Endodermal cell (in vitro differentiated cells): ENCODE measurements at places on chromosomes 7 and 10. TPM values are rescaled to one million over a fixed set of nuclear protein-coding genes. Genes with fewer than 3 reads are reported as not detected.
A peak's percentile ranks its signal among the peaks of the same experiment; 100 is the strongest.

Gene EN2
- not detected in 3 replicates for total RNA-seq

Gene GIMAP6
- total RNA-seq = not detected in 3 replicates

Gene SUN3
- not detected in 3 replicates for total RNA-seq

Gene ABI1
- 38.7 and 42.2 TPM in 2 replicates for total RNA-seq

Gene GRM3
- total RNA-seq = 0.16 to 0.91 TPM (median 0.29 TPM) in 3 replicates

GRCh38 chr7:104230606-104231005 lies 22.8 kb upstream of the ORC5 start:
- H3K27ac ChIP-seq = no peak overlapping the region
- H3K4me3 ChIP-seq = no peak overlapping the region
- no peaks in the 10 kb centered on the region for H3K36me3 ChIP-seq
- H3K27me3 ChIP-seq = no peaks in the 10 kb centered on the region

GRCh38 chr7:34567906-34568305 lies 90.1 kb upstream of the NPSR1 start:
- H3K27ac ChIP-seq = no peak overlapping the region
- no peak for DNase-seq
- H3K4me1 ChIP-seq = peaks cover 3% of the 10 kb centered on the region
- no peaks in the 10 kb centered on the region for H3K36me3 ChIP-seq
- H3K27me3 ChIP-seq = no peaks in the 10 kb centered on the region

DNA sequence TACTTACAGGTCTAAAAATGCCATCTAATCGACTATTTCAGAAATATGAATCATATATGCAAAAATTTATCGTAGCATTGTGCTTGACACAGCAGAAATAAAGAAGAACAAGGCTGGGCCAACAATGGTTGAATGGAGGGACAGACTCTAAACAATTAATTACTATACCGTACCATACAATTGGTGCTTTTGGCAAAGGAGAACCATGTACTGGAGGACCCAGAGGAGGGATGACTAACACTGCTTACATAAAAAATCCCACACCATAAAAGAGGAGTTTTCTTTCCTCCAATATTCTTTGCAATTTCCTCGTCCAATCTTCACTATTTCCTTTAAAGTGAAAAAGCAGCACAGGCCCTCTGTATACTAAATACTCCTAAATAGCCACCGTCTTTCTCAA lies 94.1 kb downstream of the SGMS1 start:
- H3K36me3 ChIP-seq = no peaks in the 10 kb centered on the region
- peaks cover 9% of the 10 kb centered on the region for H3K4me1 ChIP-seq
- H3K27me3 ChIP-seq = peaks cover 10% of the 10 kb centered on the region

DNA sequence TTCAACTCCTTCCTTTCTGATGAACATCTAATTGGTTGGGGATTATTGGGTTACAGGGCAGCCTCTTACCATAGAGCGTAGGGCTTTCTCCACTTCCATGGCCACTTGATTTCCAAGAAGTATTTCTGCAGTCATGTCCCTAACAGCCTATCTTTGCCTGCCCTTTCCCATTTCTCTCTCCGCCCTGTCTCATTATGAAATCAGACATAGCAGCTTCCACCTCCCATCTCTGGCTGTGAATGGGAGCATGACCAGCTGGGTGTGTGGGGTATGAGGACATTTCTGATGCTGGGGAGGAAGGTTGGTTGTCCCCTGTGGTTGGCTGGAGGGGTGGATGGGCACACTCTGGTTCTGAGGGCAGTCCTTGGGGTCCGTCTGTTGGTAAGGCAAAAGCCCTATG lies 41.2 kb downstream of the ADCYAP1R1 start:
- H3K4me3 ChIP-seq = no peak overlapping the region
- no peaks in the 10 kb centered on the region for H3K4me1 ChIP-seq
- no peak for DNase-seq
- H3K36me3 ChIP-seq = no peaks in the 10 kb centered on the region

DNA sequence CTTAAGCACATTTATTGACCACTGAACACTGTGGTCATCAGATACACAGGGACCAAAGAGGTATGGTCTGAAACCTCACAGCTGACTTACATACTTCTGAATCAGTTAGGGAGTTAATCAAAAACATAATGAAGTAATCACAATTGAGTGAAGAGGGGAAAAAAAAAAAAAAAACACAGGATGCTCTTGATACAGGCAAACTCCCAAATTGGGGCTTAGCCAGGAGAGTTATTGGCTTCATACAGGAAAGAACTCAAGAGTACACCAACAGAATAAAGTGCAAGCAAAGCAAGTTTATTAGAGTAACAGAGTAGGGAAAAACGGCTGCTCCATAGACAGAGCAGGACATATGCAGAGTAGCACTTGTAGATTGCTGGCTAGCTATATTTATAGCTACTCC lies 917.0 kb downstream of the CNTNAP2 start:
- no peaks in the 10 kb centered on the region for H3K36me3 ChIP-seq
- H3K4me1 ChIP-seq = no peaks in the 10 kb centered on the region
- no peak overlapping the region for H3K27ac ChIP-seq
- no peak for DNase-seq

DNA sequence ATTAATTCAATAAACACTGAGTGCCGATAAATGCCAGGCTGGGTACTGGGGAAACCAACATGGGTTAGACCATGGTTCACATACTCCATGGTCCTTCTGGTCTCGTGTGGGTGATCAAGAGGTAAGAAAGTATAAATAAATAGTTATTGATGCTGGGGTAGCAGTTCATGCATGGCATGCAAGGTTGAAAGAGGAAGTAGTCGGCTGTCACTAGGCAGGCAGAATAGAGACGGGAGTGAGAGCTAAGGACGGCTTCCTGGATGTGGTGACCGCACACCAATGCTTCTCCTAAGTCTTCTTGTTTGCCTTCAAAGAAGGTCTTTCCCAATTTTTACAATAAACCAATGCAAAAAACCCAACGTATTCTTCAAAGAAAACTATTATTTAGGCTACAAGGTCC lies 208.6 kb downstream of the ADAM12 start:
- DNase-seq = no peak
- H3K27ac ChIP-seq = no peak overlapping the region
- H3K36me3 ChIP-seq = no peaks in the 10 kb centered on the region
- H3K27me3 ChIP-seq = no peaks in the 10 kb centered on the region

DNA sequence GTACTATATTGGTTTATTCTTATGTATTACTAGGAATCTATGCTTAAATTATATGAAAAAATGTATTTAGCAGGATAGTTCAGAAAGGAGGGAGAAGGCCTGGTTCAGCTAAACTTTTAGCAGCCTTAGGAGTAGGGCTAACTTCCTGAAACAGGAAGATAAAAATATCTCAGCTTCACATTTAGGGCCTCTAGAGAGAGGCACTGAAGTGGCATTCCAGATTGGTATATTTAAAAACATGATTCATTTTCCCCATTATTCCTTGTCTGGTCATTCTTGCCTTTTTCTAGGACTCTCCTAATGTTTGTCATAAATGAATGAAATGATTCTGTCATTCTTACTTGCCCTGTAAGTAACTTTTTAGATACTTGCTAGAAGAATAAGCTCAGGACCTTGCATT lies 63.0 kb upstream of the CYP26C1 start:
- H3K4me3 ChIP-seq = no peak overlapping the region
- no peaks in the 10 kb centered on the region for H3K27me3 ChIP-seq
- DNase-seq = no peak

- no peak overlapping the region for H3K4me3 ChIP-seq
- H3K4me1 ChIP-seq = no peaks in the 10 kb centered on the region
- DNase-seq = peak; percentile 59
- H3K27me3 ChIP-seq = no peaks in the 10 kb centered on the region
- peaks cover 33% of the 10 kb centered on the region for H3K36me3 ChIP-seq
Measured at GRCh38 chr7:8035647-8036518, 67.3 kb downstream of the GLCCI1 start.

DNA sequence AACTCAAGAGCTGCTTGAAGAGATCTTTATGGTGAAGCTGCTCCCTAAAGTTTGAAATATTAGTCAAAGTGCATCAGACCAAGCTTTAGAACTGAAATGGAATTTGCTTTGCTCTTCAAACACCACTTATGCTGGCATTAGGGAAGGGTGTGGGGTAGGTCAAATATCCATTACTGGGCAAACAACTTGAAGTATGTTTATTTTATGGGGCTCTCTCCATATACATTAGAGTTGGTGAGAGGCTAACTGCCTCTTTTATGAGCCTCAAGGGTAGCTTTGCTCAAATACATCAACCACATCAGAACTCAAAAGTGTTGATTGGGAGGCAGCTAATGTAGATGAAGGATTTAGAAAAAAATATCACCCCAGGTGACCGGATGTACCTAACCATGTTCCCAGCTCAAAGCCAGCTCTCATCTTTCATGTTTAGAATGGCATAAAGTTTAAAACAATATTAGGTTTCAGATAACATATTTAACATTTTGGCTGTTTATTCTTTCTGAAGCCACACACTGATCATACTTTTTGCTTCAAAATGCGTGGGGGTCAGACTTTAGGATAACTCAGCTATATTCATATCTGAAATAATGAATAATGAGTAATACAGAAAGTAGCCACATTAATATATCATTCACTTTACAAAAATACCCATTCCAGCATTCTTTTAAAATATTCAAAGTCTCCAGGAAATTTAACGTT lies 318.6 kb downstream of the PTEN start:
- no peaks in the 10 kb centered on the region for H3K4me1 ChIP-seq
- no peaks in the 10 kb centered on the region for H3K36me3 ChIP-seq
- DNase-seq = no peak

GRCh38 chr10:132538790-132539421 lies 1.3 kb downstream of the INPP5A start:
- H3K27me3 ChIP-seq = no peaks in the 10 kb centered on the region
- DNase-seq = no peak
- H3K4me3 ChIP-seq = peak overlapping the region; percentile 90
- H3K4me1 ChIP-seq = peaks cover 2% of the 10 kb centered on the region
- H3K27ac ChIP-seq = no peak overlapping the region
- no peaks in the 10 kb centered on the region for H3K36me3 ChIP-seq

DNA sequence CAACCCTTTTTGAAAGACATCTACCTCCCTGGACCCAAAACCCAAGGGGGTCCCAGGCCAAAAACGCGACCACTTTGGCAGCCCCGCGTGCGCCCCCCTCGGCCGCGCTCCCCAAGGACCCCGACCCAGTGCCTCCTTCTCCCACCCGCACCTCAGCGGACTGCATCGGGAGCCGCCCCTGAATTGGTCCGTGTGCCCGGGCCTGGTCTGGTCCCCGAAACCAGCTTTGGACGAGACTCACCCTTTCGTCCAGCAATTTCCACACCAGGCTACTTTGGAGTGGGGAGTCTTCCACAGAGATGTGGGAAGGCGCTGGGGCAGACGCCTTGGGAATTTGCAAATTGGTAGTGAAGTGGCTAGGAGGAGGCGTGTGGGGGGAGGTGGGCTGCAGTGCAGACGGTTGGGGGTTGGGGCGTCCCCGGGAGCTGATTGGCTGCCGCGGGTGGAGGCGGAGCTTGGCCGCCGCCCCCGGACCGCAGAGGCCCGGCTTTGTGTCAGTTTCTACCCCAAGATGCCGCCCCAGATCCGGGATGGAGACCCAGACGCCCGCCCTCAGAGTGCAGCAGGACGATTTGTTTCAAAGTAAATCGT lies 16.9 kb downstream of the TCAF1 start:
- H3K4me3 ChIP-seq = peak overlapping the region; percentile 86
- peaks cover 6% of the 10 kb centered on the region for H3K4me1 ChIP-seq
- peak overlapping the region; percentile 61 for H3K27ac ChIP-seq

DNA sequence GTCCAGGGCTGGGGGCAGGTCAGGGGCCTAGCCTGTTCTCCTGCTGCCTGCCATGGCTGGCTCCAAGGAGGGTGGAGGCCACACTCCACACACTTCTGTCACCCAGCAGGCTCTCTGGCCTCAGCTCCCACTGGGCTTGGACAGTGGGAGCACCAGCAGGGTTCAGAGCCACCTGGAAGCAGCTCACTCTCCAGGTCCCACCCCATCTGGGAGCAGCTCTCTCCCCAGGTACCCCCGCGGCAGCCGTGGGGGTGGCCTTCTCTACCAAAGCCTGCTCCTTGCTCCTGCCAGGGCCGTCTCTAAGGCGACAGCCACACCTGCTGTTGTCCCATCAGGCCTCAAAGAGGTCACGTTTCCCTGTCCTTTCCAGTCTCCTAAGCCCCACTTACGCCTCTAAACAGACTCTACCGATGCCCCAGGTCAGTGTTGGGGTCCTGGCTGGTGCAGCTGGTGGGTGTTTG lies 142.5 kb upstream of the RET start:
- no peaks in the 10 kb centered on the region for H3K36me3 ChIP-seq
- peaks cover 29% of the 10 kb centered on the region for H3K27me3 ChIP-seq
- H3K4me3 ChIP-seq = no peak overlapping the region
- no peaks in the 10 kb centered on the region for H3K4me1 ChIP-seq

DNA sequence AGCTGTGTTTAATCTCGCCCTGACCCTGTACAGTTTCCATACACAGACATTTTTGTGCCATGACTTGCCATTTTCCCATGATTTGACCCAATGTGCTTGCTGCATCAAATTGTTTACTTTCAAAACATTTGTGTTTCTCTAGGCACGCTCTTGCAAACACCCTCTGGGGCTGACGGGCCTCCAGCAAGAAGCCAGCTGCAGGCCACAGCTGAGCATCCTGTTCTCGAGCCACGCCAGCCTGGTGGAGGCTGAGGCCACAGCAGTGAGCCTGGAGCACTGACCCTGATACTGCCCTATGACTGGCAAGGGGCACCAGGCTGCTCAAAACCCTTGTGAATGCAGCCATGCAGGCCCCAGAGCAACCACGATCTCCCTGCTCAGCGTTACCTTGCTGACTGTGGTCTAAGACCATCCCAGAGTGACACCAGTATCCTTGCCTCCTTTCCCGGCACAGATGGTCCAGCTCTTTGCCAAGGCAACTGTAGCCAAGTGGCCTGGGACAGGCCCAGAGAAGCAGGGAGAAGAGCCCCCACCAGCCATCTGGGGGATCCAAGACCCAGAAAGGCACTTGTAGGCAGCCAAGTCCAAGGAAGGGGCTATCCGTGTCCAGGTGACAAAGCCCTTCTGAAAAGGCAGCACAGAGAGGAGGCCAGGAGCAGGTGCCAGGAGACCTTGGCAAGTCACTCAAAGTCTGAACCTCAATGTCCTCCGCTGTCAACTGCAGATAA lies 78.5 kb downstream of the OAT start:
- peak; percentile 26 for DNase-seq
- no peaks in the 10 kb centered on the region for H3K4me1 ChIP-seq
- H3K27ac ChIP-seq = no peak overlapping the region
- H3K27me3 ChIP-seq = no peaks in the 10 kb centered on the region

- H3K36me3 ChIP-seq = no peaks in the 10 kb centered on the region
- no peaks in the 10 kb centered on the region for H3K27me3 ChIP-seq
- H3K27ac ChIP-seq = no peak overlapping the region
- DNase-seq = no peak
- peaks cover 6% of the 10 kb centered on the region for H3K4me1 ChIP-seq
- H3K4me3 ChIP-seq = no peak overlapping the region
Measured at GRCh38 chr7:125654076-125654475, 724.5 kb upstream of the POT1 start.

DNA sequence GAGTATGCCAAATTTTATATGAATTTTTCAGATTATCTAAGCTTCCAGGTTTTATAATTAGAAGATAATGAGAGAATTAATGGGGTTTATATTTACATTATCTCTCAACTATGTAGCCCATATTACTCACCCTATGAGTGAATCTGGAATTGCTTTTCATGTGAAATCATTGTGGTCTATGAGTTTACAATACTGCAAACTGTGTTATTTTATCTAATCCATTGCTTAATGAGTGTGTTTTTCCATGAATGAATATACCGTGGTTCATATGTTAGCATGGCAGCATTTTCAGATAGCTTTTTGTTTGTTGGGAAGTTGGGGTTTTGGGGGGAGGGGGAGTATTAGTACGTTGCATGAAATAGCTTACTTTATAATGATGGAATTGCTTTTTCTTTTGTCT lies 44.5 kb downstream of the FGFBP3 start:
- no peaks in the 10 kb centered on the region for H3K27me3 ChIP-seq
- no peak overlapping the region for H3K4me3 ChIP-seq
- peaks cover 8% of the 10 kb centered on the region for H3K4me1 ChIP-seq
- H3K36me3 ChIP-seq = peaks cover 48% of the 10 kb centered on the region
- no peak overlapping the region for H3K27ac ChIP-seq
- DNase-seq = no peak
